ENCODE measurements at places on chromosomes 2 and 18.

- DNase-seq: peak; percentile 92
Observed at GRCh38 chr2:68828887-68829708, 42.1 kb downstream of the BMP10 start.

DNA sequence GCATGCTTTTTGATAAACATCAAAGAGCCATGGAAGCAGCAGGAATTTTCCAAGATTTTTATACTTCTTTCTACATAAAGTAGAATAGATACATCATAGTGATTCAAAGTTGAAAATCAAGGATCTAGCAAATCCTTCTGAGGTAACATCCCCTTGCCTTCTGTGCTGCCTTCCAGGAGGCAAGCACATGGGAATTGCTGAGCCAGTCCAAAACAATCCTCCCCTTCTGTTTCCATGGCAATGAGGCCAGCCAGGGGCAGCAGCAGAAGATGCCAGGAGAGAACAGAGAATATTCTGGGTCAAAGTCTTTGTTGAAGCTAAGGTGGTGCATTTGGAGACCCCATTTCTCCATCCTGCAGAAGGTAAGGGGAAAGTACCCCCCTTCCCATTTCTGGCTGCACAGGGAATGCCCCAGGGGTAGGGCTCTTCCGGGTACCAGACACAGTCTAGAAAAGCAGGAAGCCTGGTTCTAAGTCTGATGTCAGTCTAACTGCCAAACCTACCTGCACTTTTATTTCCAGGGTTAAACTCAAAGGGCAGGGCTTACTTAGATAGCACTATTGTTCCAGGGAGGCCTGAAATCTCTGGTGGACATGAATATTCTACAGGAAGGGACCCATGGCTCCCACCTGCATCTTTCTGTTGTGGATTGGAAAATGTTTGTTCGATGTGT is 22.1 kb downstream of the CENPA start:
- peak; percentile 17 for DNase-seq

- DNase-seq: no peak
Observed at GRCh38 chr2:46268196-46268595, 29.0 kb upstream of the EPAS1 start.

DNA sequence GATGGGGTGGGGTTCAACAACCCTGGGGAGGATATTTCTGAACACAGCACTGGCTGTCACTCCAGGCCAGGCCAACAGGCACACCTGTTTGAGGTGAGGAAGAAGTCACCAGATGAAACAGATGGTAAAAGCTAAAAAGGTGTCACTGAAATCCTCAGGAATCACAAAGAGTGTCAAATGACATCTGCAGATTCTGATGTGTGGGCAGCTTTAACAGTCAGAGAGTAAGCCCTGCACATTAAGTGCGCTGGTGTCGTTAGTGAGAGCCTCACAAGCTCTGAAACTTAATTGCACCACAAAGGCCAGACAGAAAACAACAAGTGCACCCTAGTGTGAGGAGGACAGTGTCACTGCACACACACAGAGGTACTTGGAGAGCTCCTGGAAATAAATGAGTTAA is 13.6 kb downstream of the FLACC1 start:
- no peak for DNase-seq

DNA sequence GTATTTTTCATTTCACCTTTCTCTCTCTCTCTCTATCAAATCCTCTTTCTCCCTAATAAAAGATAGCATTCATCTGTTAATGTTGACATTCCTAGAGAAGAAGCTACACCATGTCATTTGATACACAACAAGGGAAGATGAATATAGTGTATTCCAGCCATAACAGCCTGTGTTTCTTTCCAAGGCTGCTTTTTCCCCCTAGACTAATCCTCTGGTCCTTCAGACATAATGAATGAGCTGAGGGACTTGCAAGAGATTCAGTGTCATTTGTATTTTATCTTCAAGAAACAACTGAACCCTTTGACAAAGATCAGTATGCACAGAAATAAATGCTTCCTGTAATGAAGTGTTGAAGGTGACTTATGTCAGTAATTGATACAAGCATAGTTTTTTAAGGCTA is 284.0 kb upstream of the NXPH2 start:
- no peak for DNase-seq
